ENCODE measurements at places on chromosomes 16 and 17.

DNA sequence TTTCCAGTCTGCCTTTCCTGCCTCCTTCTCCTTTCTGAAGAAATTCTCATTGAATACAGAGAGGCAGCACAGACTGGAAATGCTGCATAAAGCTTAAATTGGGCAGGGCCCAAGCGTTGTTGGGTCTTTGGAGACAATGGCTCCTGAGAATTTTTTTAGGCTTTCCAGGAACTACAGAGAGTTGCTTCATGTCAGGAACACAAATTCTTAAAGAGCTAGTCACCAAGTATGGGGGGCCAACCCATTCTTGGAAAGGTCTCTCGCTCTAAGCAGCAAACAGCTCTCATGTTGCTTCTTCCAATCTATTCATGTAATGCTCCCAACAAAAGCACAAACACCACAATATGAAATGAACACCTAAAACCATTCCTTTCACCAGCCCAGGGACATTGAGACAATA, 6.9 kb downstream of the HNF1B start:
- DNase-seq = no peak

DNA sequence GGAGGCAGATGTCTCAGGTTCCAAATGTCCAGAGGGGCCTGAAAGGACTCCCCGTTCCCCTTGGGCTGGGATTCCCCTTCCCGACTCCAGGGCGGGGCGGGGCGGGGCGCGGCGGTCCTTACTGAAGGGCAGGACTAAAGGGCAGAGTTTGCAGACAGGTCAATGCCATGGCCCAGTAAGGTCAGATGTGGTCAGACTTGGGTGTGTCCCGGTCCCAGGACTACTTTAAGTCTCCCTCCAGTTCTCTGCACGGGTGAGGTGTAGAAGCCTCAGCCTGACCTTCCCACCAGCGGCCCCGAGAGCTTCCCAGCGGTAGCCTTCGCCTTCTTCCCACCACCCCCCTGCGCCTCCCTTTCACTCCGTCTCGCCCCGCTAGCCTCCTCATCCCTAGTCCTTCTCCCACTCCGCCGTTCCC, 532 bp downstream of the KDM6B start:
- DNase-seq = peak; percentile 96

GRCh38 chr17:71710816-71711215, 410.0 kb upstream of the SOX9 start:
- no peak for DNase-seq

DNA sequence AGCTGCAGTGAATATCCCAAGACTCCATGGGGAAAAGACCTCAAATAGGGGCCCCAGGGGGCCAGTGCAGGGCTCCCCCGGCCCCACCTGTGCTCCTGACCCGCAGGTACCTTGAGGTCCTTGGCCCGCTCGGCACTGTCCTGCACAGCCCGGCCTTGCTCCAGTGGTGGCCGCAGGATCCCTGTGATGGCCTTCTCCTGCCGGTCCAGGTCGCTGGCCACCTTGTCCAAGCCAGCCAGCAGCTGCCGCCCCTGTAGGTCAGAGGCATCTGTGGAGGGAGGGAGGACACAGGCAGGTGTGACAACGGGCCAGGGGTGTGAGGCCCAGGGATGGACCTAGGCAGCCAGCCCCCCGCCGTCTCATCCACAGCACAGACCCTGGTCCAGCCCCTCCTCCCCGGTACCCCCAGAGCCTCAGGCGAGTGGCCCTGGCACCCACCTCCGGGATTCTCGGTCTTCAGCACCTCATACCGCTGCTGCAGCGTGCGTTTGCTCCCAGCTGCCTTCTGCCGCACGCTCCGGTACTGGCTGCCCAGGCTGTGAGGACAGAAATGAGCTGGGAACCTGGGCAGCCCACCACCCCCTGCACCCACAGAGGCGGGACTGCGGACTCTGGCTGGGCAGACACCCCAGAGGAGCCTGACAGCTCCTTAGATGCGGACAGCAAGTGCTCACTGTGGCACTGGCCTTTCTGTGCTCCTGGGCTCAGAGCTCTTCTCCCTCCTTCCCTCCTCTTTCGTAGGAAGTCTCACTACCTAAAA, 43.7 kb downstream of the PPL start:
- DNase-seq = no peak
